ENCODE measurements at places on chromosomes 1 and 21.

GRCh38 chr1:246043556-246043955 is 463.5 kb downstream of the SMYD3 start:
- no peak for DNase-seq

DNA sequence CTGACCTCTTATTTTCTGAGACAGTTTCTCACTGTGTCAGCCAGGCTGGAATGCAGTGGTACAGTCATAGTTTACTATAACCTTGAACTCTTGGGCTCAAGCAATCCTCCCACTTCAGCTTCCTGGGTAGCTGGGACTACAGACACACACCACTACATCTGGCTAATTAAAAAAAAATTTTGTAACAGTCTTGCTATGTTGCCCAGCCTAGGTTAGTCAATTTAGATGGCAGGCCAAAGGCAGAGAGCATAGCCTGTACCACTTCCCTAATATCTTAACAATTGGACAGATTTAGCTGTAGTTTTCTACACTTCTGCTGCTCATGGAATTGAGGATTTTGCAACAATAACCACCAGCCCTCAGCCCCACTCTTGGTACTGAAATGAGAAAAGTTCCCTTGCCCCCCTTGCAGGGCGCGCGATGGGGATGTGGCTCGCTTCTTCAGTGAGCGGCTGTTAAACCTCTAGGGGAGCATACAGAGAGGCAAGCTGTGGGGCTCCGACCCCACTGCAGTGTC is 34.9 kb upstream of the PTGFRN start:
- no peak for DNase-seq

GRCh38 chr1:232952514-232953499 is 2.4 kb downstream of the NTPCR start:
- DNase-seq: no peak

GRCh38 chr1:33735624-33736023 is 128.3 kb upstream of the HMGB4 start:
- no peak for DNase-seq

DNA sequence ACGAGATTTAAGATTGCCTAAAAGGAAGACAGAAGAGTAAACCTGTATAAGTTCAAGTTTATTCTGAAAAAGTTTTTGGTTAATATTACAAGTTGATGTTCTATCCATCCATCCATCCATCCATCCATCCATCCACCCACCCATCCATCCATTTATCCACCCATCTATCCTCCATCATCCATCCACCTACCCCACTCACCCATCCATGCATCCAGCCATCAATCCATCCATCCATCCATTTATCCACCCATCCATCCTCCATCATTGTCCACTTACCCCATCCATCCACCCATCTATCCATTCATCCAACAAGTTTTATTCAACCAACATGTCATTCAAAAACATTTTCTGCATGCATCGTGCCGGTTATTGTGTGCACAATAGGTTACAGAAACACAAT is 89.3 kb downstream of the ZBTB18 start:
- no peak for DNase-seq

- DNase-seq: no peak
Observed at GRCh38 chr1:92923664-92924063, 37.6 kb downstream of the DIPK1A start.

GRCh38 chr1:20192364-20192763 is 6.0 kb upstream of the PLA2G2C start:
- no peak for DNase-seq

All from type B pancreatic cell (in vitro differentiated cells).